ENCODE measurements at places on chromosomes 5 and 9.

DNA sequence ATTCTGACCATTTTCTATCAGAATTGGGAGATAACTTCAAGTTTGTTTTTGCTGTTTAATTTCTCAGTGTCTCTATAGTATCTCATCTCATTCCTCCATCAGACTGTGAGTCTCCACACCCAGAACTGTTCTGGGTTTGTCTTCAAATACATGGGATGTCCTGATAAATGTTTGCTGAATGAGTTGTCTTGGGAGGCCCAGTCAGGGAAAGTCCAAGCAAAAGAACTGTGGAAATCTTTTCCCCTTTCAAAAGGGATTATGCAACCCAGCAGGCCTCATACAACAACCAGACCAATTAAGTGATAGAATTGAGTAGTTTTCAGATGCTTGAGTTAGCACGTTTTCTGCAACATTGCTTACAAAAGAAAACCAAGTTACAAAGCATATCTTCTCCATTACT is 324.4 kb downstream of the BRINP1 start:
- no peak for DNase-seq

- DNase-seq, result no peak
Measured at GRCh38 chr5:112411903-112412302, 7.2 kb downstream of the EPB41L4A start.

DNA sequence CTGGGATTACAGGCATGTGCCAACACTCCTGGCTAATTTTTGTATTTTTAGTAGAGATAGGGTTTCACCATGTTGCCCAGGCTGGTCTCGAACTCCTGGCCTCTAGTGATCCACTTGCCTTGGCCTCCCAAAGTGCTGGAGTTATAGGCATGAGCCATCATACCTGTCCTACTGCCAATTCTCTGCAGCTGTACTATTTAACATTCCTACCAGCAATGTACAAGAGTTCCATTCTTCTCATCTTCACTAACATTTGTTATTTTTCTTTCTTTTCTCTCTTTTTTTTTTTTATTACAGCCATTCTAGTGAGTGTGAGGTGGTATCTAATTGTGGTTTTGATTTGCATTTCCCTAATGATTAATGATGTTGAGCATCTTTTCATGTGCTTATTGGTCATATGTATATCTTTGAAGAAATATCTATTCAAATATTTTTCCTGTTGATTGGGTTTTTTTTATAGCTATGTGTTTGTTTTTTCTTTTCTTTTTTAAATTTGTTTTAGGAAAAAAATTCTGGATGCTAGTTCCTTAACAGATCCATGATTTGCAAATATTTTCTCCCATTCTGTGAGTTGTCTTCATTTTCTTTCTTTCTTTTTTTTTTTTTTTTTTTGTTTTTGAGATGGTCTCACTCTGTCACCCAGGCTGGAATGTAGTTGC is 17.4 kb downstream of the ANKHD1 start:
- no peak for DNase-seq

GRCh38 chr5:177079606-177080005 is 7.1 kb upstream of the FGFR4 start:
- no peak for DNase-seq

DNA sequence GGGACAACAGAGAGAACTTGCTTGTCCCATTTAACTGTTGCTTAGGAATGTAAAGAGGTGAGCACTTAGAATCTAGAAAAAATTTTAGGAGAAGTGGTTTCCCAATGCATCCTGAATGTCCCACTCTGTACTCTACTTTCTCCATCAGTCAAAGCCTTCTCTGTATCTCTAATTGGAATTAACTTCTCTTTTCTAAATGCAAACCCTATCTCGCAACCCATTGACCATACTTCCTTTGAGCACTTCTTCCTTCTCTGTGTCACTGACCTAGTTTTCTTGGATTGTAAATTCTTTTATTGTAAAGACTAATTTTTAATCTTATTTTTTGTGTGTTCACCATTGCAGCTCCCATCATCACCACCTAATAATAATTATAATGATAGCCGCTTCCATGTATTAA is 33.3 kb downstream of the ADRB2 start:
- DNase-seq, result no peak

- DNase-seq, result no peak
Measured at GRCh38 chr9:137606734-137607138, 1.2 kb downstream of the ARRDC1 start.

- no peak for DNase-seq
Measured at GRCh38 chr5:112289465-112289864, 129.6 kb downstream of the EPB41L4A start.

- DNase-seq, result no peak
Measured at GRCh38 chr9:94996641-94997040, 270.1 kb downstream of the AOPEP start.

- no peak for DNase-seq
Measured at GRCh38 chr9:108654566-108654965, 201.2 kb downstream of the ACTL7B start.

DNA sequence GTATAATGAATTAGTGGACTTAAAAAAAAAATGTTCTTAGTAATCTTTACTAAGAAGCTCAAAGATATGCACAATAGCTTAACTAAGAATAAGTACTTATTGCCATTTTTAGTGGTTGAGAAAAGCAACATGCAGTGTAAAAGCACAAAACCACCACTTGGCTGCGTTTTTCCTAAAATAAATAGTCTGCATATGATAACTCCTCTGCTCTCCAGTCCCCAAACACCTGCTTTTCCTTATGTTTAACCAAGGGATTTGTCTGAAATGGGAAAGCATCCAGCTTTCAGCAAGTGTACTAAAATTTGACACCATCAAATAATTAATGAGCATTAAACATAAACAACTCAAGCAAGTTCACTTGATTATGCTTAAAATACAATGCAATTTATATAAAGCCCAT is 41.4 kb downstream of the PSIP1 start:
- DNase-seq, result no peak

DNA sequence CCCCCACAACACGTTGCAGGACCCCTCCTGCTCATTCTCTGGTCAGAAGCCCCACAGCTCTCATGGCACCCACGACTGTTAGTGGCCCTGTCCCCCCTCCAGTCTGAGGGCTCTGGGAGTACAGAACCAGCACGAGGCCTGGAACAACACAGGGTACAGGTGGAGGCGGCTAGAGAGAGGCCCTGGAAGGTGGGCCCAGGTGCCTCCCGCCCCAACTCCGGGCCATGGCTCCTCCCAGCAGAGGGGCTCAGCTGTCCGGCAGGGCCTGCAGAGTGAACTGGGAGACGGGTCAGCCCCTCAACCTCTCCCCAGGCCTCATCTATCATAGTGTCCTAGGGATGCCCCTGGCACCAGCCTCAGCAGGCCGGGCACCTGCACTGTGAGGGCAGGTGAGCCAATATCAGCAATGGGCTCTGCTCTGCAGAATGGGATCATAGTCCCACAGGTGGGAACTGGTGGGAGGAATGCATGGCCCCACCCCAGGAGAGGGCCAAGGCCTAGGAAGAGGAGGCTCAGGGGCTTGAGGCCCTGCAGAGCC is 58.6 kb downstream of the BARX1 start:
- DNase-seq, result no peak

DNA sequence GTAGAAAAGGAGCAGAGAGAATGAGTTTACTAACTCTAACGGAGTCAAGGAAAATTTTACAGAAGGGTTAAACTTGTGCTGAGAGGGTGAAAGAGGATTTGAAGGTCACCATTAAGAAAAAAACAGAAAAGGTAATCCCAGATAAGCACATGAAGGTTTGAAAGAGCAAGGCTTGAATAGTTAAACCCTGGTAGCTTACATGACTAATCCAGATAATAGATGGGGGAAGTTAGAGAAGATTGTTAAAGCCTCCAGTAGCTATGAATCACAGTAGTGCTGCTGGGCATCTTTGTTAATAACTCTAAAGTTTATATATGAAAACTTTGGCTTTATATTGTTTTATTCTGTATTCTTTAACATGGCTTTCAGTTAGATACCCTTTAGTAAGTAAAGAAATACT is 354.5 kb upstream of the FTMT start:
- DNase-seq, result no peak
